Activated CD4-positive, alpha-beta T cell treated with anti-CD3 and anti-CD28 coated beads, Interleukin-2, Interleukin-6, amounts not matched to agents 100 ng/mL and 50 ng/mL, durations not matched to agents 16 hours and 8 hours (primary cell): ENCODE measurements at places on chromosomes 7 and 10.

GRCh38 chr10:44416021-44416771, 31.3 kb upstream of the CXCL12 start:
- DNase-seq = no peak

DNA sequence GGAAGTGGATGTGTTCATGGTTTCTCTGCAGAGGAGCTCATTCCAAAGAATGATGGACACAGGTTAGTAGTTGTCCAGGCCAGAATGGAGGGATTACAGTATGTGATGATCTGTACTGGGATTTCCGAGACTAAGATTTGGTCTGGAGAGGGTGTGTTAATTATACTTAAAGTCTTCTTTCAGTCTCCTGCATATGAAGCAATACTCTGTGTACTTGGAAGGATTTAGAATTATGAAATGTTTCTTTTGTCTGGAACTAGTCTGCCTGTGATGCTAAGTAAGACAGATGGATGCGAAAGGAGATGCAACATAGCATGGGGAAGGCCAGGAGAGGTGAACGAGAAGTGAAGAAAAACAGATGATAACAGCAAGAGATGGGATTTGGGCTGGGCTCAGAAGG, 305.1 kb upstream of the LYZL1 start:
- no peak for DNase-seq

DNA sequence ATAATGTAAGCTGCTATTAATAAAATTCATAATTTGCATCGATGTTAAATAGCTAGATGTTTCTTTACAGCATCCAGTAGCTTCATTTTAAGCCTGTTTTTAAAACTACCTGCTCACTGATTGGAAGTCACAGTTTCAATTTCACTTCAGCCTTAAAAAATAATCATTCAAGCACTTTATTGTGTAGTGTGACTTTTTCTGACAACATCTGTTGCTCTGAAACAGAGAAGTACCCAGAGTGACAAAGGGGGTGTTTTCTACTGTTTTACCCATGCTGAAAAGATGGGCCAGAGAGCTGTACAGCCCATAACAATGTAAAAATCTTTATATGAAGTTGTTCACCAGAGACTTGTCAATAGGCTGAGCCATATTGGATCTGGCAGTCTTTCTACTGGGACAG, 437.2 kb downstream of the MDFIC start:
- no peak for DNase-seq

- no peak for DNase-seq
These were observed 167.7 kb upstream of the PPP1R3A start for GRCh38 chr7:114086537-114086913.

GRCh38 chr7:153405704-153406485, 646.3 kb upstream of the DPP6 start:
- no peak for DNase-seq
